ENCODE measurements at places on chromosomes 11 and 22.

- no peak for DNase-seq
Observed at GRCh38 chr11:72389116-72389515, 45.2 kb downstream of the CLPB start.

DNA sequence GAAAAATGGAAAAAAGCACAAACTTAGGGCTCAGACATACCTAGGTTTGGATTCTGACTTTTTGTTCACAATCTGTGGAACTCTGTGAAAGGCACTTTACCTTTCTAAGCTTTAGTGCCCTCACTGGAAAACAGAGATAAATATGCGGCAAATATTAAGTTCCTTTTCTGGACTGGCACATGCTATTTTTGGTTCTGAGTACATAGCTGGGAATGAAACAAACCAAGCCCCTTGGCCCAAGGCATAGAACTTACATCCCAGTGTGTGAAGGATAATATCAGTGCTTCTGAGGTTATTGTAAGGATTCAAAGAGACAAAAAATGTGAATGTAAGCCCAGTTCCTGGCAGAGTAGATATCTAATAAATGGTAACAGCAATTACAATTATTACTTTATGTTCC lies 227.5 kb downstream of the ADAMTS15 start:
- DNase-seq: no peak

- no peak for DNase-seq
Observed at GRCh38 chr11:94747146-94747545, 21.0 kb upstream of the AMOTL1 start.

DNA sequence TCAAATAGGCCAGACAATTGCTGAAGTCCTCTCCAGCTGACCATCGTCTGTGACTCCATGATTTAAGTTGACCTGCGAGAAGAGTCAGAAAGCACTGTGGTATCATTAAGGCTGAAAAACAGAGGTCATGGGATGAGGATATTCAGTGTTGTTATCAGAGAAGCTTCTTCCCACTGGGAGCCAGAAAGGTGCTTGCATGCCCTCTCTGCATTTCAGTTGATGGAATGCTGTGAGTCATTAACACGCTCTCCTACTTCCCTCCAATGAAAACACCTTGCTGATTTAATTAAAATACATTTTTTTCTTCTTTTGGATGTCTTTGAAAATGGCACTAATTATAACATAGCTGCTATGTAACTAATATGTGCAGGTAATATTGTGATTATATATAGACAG lies 667.0 kb downstream of the NTM start:
- no peak for DNase-seq

DNA sequence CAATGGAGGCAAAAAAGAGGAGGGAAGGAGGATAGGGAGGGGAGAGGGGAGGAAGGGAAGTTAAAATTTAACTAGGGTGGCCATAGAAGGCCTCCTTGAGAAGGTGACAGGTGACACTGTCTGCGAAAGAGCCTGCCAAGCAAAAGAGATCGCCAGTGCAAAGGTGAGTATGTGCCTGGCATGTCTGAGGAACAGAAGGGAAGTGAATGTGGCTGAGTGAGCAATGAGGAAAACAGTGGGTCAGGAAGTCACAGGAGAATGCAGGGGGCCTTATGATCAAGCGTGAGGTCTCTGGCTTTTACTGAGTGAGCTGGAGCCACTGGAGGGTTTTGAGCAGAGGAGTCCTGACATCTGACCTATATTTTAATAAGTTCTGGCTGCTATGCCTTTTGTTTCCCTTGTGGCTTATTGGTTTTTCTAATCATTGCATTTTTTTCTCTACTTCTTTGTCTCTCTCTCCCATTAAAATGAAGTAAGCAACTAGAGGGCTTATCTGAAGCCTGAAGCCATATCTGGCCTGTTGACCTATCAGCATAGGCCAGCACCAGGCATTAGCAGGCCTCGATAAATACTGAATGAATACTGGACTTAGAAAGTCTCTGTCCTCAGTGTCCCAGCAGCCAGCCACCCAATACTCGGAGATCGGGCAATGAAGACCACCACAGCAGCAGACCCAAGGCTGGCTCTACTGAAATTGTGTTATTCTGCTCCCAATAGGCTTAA lies 5.6 kb downstream of the AP1B1 start:
- DNase-seq: no peak

GRCh38 chr11:102760344-102761035 lies 19.9 kb downstream of the MMP10 start:
- DNase-seq: peak; percentile 86

DNA sequence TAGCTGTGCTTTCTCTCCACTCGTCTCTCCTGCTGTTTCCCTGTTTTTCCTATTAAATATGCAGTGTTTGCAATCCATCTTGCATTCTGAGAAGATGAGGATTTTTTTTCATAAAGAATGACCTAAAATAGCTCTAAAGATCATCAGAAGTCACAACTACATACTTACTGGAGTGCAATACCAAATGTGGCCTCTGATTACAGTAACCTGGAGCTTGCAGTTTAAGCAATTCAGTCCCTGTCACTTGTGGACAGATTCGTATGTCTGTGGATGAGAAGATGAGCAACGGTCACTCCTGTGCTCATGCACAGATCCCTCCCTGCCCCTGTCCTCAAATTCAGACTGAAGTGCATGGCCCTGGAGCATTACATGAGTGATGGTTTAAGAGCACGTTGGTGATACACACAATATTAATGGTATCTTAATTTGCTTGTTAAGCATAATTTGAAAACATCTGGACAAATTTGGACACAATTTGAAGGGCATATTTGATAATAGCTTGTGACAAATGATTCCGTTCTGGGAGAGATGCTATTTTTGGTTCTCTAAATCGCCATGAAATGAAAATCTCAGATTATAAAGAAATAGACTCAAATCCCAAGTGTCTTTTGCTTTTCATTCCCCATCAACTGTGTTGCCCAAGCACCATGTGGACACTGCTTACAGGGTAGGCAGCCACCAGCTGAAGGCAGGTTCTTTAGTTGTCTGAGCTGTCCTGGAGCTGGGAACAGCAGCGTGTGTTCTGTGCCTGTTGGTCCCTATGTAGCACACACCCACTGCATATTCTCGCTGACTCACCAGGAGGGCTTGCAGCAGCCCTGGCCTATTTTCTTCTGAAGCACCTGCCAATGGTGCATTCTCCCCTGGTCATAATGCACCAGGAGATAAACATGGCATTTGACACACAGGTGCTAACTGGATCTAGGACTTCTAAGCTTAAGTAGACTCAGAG lies 32.6 kb upstream of the PRAME start:
- no peak for DNase-seq

DNA sequence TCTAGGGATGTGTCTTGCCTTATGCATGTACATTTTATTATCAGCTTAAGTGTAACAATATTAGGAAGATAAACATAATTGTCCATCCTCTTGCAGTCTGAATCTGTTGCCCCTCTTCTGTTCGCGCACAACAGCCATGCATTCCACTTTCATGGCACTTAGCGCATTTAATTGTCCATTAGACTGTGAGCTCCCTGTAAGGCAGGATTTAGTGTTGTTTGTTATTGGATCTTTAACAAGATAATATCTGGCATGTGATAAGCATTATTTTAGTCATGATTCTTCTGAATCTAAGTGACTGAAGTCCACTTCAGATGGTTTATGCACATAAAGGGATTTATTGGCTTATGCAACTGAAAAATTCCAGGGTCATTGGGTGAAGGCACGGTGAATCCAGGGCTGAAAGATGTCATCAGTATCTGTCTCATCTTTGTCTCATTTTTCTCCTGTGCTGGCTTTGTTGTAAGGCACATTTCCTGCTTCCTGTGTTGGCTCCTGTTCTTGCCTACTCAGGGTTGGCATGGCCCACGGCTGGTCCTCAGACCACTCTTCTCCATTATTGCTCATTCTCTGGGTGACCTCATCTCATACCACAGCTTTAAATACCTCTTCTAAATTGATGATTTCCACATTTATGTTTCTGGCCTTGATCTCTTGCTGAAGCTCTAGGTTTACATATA lies 37.6 kb downstream of the ATXN10 start:
- peak; percentile 23 for DNase-seq

DNA sequence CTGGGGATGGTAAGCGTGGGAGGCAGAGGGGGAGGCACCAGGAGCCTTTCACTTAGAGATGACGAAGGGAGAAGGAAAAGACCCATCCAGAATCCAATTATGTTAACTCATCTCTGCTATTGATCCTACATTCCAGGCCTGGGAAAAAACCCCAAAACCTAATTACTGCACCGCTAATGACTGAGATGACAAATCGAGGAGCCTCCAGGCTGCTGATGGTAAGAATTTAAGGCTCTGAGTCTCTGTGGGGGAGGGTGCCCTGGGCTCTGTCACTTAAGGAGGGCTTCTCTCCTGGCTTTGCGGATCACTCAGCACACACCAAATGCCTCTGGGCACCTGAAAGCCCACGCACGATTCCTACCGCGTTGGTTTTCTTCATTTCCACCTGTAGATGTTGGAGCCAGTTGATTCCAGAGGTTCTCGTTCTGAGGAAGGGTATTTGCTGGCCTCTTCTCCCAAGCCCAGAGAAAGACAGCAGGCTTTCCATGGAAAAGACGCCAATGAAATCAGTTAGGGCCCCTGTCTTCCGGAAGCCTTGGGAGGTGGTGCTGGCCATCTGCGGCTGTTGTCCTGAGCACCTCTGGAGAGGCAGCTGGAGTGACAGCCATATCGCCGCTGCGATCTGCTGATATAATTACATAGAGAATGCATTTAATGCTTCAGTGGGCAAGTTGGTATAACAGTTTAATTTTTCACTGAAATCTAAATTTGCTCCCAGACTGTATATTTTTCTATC lies 751.2 kb downstream of the BRD1 start:
- DNase-seq: no peak

GRCh38 chr11:28919194-28919593 lies 811.0 kb downstream of the METTL15 start:
- DNase-seq: no peak

DNA sequence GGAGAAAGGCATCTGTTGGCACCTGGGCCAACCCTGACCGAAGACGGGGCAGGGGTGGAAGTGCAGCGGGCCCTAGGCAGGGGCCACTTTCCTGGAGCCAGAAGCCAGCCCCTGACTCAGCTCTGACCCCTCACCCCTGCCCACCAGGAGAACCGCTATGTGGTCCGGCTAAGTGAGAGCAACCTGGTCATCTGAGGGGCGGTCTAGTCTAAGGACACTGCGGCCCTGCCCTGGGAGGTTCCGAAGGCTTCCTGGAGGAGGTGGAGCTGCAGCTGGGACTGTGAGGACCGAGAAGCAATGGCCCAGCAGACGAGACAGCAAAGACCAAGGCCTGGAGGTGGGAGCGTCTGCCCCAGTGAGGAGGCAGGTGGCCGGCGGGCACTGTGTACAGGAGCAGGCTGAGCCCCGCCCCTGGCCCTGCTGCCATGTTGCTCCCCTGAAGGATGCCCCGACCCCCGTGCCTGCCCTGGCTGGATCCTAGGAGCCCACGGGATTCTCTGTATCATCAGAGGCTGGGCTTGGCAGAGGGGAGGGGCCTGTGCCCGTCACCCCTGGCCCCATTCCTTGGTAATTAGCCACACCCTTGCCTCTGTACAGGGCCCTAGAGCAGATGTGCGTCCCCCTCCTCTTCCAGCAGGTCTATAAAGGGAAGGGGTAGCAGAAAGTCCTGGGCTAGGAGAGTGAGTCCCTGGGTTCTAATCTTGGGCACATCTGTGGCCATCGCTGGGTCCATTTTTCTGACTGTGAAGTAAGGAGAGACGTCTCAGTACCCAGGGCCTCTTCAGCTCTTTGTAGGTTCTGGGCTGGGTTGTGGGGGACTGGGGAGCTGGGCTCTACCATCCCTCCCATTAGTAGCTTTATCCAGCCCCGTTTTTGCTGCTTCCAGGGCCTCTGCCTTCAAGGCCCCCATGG lies 19.4 kb downstream of the RELT start:
- no peak for DNase-seq

DNA sequence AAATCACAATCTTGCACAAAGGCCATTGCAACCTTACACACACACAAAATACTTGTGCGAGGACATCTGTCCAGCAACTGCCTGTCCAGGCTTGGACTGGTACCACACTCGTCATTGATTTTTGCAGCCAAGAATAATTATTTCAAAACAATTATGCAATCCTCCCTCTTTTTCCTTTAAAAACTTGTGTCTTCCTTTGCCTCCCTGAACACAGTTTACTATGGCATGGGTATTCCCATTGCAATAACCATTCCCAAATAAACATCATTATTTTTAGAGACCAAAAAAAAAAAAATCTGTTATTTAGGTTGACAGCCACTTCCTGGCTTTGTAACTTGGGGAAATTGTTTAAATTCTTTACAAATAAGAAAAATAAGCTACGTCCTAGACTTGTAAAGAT lies 54.0 kb downstream of the C11orf91 start:
- no peak for DNase-seq

DNA sequence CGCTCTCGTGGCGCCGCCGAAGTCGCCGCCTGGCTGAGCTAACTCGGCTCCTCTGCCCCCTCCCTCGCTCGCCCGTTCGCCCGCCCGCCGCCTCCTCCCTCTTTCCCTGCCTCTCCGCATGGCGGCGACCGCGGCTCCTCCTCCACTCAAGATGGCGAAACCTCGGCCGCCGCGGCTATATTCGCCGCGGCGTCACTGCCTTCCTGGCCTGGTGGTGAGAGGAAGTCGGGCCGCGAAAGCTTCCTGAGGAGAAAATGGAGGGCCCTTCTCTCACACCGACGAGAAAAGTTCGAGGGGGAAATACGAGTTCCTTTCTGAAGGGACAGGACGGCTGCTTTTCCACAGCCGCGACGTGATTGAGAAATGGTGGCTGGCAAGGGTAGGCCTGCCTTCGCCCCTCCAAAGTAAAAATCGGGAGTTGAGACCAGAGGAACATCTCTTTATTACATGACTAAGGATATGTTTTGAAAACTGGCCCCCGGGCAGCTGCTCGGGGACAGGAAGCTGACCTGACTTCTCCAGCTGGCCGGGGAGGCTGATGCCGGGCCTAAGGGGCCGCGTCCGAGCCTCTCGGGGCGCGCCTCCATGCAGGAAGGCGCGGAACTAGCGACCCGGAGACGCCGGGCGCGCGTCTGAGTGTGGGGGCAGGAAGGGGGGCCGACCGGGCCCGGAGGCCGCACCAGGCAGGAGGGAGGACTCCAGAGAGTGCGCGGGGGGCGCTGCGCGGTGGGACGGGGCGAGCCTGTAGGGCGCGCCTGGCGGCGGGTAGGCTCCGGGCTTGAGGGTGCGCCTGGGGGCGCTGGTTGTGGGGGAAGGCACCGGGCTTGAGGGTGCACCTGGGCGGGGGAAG lies at the start of gene DDX6:
Gene DDX6 (minus strand): TSS at position 54 of the 850 bp plus-strand sequence. CDS start 4,913 bp downstream, outside the sequence.
- DNase-seq: no peak

- no peak for DNase-seq
Observed at GRCh38 chr11:18203723-18204122, 31.1 kb downstream of the MRGPRX4 start.

GRCh38 chr11:1160231-1161101 lies 2.7 kb downstream of the MUC5AC start:
- DNase-seq: no peak

GRCh38 chr11:63610604-63611394 lies 3.4 kb downstream of the PLAAT3 start:
- no peak for DNase-seq

Measured in kidney epithelial cell (primary cell).